ENCODE measurements at places on chromosomes 11 and 22.

DNA sequence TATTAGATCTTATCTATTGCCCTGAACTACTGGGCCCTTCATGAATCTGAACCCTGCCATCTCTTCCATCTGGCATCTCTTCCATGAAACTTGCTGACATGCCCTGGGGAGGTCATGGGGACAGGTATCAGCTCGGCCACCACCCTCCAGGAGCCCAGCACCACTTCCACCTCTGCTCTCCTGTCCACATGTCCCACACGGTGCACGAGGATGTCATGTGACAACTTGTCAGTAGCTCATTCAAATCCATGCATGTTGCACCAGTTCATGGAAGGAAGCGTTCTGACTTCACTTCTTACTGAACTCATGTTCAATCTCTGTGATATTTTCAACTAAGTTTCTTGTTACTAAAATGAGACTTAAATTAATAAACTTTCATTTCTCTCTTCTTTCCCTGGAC lies 16.6 kb downstream of the YPEL1 start:
- DNase-seq = no peak

DNA sequence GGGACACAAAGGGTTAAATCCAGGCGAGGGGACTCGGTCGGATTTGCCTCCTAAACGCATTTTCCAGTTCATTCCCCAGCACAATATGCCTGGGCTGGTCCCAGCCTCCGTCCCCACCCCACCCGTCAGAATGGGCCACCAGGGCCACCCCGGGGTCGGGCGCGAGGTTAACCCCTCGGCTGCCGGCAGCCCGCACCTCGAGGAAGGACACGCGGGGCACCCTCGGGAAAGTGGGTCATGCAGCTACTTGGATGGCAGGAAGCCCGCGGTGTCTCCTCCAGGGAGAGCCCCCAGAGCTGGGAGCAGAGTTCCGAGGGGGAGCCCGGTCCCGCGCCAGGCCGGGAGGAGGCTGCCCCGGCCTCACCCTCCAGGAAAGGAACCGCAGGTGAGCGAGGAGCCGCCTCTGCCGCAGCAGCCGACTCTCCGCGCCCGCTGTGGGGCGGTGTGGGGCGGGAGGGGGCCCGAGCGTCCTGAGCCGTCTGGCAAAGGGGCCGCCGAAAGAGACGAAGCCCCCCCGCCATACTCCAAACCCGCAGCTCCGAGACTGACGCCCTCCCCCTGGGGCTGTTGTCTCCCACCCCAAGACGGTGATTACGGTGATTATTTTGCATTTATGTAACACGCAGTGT lies 1.4 kb downstream of the NECTIN1 start:
- DNase-seq = no peak

DNA sequence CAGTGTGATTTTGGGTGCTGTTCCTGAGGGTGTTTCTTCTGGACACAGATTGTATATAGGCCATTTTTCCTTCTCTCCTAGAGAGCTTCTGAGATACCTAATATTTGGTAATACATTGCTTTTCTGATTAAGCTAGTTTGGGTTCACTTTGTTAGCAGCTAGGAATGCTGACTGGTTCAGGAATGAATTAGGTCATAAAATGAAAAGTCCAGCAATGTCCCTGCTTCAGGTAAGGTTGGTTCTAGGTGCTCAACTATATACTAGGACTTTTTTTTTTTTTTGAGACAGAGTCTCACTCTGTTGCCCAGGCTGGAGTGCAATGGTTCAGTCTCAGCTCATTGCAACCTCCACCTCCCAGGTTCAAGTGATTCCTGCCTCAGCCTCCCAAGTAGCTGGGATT lies 32.9 kb upstream of the APOL5 start:
- no peak for DNase-seq

- DNase-seq = peak; percentile 27
These were observed 104.7 kb downstream of the KIAA1671 start for GRCh38 chr22:25057013-25057881.

- DNase-seq = no peak
These were observed 55.0 kb downstream of the TRAF6 start for GRCh38 chr11:36454941-36455631.

GRCh38 chr11:67314218-67314617 lies 10.9 kb downstream of the SSH3 start:
- no peak for DNase-seq

DNA sequence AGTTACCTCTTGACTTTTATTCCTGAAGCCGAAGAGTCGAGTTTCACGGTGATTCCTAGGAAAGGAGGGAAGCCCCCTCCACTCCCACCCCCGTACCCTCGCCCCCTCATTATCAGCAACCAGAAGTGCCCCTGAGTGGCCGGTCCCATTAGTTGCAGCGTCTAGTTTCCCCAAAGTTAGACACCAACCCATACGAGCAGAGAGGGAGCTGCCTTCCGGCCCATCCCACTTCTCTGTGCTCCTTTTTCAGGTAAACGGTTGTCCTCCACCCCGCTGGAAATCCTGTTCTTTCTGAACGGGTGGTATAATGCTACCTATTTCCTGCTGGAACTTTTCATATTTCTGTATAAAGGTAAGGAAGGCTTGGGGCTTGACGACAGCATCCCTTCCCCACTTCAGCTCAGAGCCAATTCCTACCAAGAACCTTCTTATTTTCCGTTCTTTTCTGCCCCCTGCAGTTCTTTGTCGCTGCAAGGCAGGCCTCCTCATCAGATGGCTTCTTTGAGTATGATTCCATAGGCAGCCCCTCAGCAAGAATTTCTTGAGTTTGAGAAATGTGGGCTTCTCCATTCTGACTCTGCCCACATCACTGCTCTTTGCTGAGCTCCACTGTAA lies 701 bp downstream of the TMEM216 start:
- DNase-seq = peak; percentile 40

GRCh38 chr11:134488913-134489312 lies 76.9 kb upstream of the B3GAT1 start:
- DNase-seq = no peak

GRCh38 chr11:109783014-109783413 lies 310.2 kb upstream of the ZC3H12C start:
- no peak for DNase-seq

GRCh38 chr11:62909107-62909894 lies 11.9 kb downstream of the CHRM1 start:
- DNase-seq = peak; percentile 85

GRCh38 chr22:35313311-35314121 lies 13.8 kb downstream of the TOM1 start:
- DNase-seq = peak; percentile 96

DNA sequence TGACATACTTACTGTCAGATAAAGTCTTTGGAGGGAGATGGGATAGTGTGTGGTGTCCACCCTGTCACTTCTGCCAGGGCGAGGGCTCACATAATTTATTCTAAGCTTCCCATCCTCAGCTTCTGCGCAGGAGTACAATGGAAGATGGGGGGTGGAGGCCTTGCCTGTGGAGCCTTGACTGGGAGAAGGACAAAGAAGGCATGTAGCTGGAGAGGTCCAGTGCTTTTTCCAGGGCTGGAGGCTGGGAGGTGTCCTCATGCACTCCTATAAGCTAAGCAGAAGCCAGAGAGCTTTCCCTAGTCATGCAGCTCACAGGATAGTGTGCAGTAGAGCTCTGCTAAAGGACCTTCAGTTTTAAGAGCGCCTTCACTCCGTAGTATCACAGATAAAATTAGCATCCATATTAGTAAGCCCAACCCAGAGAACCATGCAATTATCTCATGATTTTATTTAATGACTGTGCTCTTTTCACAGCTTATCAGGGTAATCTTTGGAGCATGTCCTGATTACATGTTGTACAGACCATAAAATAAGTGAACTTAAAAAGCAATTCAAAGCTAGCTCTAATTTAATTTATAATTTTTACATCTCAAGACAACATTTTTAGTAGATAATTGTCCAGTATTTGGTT lies 148.3 kb downstream of the TEAD1 start:
- no peak for DNase-seq

- DNase-seq = no peak
These were observed 250.3 kb upstream of the TBCEL start for GRCh38 chr11:120773501-120774031.

DNA sequence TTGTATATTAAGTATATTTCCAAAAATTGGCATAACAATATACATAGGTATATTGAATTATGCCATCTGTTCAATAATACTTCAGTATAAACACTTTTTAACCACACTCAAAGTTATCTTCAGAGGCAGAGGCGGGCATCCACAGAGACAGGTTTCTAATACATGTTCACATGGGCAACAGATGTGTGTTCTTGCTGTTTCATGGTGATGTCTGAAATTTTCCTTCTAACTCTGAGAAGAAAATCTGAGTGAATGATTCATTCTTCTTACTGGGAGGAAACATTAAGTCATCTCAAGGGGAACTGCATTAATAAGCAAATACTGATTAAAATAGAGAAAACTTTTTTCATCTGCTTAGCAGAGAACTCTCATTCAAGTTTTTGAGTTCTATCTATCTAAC lies 1074.5 kb downstream of the LRRC4C start:
- peak; percentile 46 for DNase-seq

GRCh38 chr11:8105666-8106065 lies 24.7 kb downstream of the TUB start:
- no peak for DNase-seq

- DNase-seq = no peak
These were observed 87.5 kb upstream of the CLMP start for GRCh38 chr11:123282597-123282996.

DNA sequence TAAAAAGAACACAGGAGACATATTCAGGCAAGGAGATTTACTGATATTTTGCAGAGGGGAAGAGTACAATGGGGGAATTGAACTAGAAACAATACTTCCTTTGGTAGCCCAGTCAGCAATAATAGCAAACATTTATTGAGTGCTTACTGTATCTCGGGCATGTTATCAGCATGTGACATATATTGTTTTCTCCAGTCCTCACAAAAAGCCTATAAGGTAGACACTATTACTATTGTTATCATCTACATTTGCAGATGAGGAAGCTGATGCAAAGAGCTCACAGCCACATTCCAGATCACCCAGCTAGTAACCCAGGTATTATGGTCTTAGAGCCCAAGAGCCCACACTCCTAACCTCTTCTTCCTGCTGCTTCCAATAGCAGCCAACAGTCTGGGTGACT lies 27.9 kb downstream of the NAV2 start:
- no peak for DNase-seq

GRCh38 chr11:96045622-96046456 lies 121.9 kb upstream of the MTMR2 start:
- no peak for DNase-seq

GRCh38 chr11:1969776-1970175 lies 22.6 kb downstream of the MRPL23 start:
- no peak for DNase-seq

- no peak for DNase-seq
These were observed 48.7 kb upstream of the TNRC6B start for GRCh38 chr22:40128989-40129388.

DNA sequence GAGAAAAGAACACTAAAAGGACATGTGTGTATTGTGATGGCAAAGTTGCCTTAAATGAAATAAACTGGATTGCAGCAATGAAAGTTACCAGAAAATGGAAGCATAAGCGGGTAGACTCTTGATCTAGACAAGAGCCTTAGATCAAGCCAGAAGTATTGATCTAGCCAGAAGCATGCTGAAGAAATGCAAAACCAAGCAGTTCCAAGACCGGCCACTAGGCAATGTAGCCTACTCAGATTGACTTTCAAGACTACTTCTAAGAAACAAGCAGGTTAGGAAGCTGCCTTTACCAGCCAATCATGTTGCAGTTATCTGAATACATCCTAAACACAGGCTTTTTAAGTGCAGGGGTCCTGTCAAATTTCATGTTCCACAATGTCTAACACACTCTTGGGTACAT lies 54.6 kb downstream of the KCNA4 start:
- DNase-seq = no peak

GRCh38 chr11:48880021-48880441 lies 103.7 kb downstream of the TRIM51G start:
- DNase-seq = no peak

DNA sequence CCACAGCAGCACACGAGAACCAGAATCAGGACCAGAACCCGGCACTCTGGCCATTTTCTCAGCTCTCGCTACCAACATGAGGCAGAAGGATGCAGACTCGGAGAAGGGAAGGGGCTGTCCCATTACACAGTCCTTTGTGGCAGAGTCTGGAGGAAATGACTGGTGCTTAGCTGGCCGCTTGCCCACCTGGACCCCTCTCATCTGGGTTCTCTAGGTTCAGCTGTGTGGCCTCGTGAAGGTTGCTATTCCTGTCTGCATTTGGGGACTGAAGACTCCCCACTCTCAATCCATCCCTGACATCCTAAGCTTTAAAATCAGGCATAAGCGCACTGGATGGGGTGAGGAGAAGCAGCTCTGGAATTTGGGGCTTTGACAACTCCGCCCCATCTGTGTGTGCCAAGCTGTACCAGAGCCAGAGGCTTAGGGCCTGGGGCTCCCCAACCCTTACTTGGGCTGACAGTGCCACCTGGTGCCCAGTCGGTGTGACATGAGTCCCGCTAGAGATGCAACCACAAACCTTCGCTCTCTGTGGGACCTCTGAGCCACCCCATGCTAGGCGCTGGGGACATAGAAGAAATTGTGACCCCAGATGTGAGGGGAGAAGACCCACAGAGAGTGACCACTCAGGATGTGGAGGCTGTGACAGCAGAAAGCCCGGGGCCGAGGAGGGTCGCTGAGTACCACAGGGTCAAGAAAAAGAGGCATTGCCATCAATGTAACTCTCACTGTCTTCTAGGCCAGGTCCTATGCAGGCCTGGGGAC lies 35.8 kb upstream of the FCHSD2 start:
- peak; percentile 90 for DNase-seq

DNA sequence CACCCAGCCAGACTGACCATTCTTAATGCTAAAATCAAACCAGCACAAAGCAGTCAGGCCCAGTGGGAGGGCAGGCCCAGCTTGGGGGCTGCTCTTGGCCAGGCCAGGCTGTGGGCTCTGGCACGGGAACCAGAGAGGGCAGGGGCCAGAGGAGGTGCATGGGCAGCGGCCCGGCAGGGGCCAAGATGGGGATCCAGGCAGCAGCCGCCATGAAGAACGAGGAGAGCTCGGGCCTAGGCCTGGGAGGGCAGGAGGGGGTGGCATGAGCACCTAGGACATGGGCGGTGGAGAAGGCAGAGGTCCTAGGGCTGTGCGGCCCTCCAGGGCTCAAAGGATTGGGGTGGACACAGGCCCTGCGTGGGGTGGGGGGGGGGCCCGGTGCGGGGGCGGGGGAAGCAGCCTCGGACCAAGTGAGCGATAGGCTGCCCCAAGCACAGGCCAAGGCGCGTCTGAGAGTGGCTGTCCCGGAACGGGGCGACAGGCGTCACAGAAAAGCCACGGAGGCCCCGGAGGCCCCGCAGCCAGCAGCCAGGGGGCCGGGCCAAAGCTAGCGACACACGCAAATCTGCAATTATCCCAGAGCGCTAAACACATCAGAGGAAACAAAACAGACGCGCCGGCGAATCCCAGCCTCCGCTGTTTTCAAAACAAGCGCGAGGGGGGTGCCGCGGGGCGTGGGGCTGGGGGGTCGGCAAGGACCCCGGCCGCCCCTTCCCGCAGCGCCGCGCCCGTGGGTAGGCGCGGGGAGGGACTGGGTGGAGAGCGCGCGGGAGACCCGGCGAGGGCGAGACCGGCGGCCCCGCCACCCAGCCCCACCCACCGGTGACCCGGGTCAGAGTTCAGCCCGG lies 8.3 kb downstream of the PLXNB2 start:
- no peak for DNase-seq

- DNase-seq = peak; percentile 2
These were observed 85.9 kb downstream of the PAX6 start for GRCh38 chr11:31725176-31725575.

All from EL (cell line).